ENCODE measurements at places on chromosomes 5 and 9.

DNA sequence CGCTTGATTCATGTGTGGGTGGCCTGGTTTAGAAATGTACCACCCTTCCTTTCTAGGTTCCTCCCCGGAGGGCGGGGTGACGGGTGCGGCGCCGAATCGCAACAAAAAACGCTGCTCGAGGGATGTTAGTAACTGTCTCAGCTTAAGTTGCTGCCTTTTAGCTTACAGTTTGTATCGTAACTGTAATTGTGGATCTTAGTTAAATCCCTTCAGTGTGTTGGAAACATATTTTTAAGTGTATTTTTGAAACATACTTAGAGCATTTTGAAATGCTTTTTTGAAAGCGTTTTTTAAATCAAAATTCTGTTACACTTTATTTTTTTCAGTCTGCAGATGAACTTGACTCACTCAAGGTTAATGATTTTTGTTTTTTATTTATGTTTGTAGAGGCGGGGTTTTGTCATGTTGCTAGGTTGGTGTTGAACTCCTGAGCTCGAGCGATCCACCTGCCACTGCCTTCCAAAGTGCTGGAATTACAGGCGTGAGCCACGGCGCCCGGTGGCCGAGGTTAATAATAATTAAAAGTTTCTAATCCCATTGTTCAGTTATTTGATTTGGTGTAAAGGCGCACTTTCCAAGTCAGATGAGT is 997 bp upstream of the CHD1 start:
- peak; percentile 11 for DNase-seq

- no peak for DNase-seq
Measured at GRCh38 chr5:172744123-172745104, 26.6 kb downstream of the DUSP1 start.

DNA sequence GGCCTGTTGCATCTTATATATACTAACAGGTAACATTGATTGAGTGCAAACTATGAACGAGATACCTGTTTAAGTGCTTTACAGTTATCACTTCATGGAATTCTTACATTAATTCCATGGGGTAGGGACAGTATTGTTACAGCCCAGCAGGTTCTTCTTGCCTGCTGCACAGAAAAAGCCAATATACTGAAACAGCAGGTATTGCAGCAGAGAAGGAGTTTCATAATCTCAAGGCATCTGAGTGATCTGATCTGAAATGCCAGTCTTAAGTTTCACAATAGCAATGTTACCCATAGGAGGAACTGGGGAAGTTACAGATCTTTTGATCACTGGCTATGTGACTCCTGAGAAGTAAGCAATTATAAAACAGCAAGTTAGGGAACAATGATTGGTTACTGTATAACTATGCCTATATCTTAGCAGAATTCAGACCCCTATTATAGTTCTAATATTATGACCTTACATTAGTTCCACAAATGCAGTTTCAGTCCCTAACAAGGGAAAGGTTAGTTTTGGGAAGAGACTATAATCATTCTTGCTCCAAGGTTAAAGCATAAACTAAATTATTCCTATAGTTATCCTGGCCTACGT is 126.5 kb upstream of the BNC2 start:
- DNase-seq = no peak

GRCh38 chr5:179872055-179872827 is 13.6 kb upstream of the MRNIP start:
- DNase-seq = no peak

- no peak for DNase-seq
Measured at GRCh38 chr9:133334161-133334560, 1.8 kb downstream of the SURF6 start.

DNA sequence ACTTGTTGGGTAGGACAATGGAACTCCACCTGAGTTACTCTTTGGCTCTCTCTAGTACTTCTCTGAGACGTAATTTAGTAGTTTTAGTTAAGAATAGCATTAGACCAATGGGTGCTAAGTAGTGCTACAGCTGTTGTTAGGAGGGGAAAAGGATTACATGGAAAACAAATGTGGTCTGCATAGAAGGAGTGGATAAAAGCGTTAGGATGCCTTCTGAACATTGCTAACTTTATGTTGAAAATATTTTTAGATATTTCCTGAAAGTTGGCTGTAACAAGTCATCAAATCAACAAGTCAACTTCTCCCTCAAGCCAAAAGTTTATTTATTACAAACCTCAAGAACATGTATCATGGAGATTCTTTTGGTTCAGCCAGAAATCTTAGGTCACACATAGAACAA is 409.5 kb upstream of the MEF2C start:
- no peak for DNase-seq

GRCh38 chr5:148011398-148012137 is 52.2 kb upstream of the SPINK5 start:
- no peak for DNase-seq

DNA sequence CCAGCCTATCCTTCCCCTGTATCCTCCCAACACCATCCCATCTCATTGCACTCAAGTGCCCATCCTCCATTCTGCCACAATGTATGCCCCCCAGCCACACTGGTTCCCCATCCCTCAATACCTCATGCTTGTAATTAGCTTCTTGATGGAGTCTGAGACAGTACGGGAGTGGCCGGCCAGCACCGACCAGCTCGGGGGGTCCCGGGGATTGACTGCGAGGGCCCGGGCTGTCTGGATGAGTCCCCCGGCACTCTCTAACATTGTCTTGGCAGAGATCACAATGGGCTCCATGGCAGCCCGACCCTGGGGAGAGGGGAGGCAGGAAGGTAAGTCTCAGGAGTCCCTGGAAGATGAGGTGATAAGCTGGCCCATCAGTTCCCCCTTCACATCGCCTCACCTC is 17.2 kb upstream of the TPM2 start:
- DNase-seq = no peak

DNA sequence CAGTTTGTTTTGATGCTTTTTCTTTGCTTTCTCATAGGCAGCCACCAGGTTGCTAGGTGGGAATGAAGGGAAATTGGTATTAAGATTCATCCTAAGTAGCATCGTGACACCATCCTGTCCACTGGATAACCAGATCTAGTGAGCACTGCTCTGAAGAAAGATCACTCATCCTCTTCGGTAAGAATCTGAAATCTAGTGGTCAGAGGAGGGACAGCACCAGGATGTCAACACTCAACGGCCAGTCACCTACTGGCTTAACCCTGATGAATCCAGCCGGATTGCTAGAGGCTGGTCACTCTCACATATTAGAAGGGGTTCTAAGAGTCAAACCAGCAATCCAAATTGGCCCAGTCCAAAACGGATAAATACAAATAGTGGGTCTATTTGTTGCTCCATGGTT is 50.8 kb downstream of the DCP2 start:
- no peak for DNase-seq

DNA sequence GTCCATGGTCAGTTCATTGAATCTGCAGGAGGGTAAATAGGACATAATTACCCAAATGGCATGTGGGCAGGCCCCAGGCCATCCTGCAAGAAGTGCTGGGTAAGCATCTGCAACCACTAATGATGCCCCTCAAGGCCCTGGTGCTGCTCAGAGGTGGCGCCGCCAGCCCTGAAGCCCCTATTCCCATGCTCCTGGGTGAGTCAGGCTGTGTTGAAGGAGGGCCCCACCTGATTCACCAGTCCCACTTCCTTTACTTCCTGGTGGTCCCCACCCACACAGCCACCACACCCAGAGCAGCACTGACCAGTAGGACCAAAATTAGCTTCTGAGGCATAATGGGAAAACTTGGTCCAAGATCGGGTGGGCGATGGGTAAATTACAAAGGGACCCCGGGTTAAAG is 120.4 kb upstream of the SPRY4 start:
- no peak for DNase-seq

- no peak for DNase-seq
Measured at GRCh38 chr9:98081477-98082219, 25.1 kb downstream of the NANS start.

DNA sequence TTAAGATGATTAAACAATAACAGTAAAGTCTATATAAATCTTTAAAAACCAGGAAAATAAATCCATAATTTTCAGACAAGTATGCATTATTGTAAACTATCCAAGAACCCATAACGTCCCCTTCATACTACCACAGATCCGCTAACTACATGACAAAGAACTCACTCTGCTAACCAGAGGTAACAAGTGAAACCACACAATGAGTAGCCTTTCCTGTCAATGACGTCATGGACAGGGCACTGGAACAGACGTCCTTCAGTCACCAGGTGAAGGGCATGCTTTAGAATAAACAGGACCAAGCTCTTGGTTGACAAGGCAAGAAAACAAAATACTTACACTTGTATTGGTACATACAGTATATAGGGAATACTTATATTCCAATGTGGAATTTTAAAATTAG is 45.2 kb downstream of the RNF130 start:
- DNase-seq = no peak

All from neural progenitor cell (in vitro differentiated cells).